ENCODE measurements at places on chromosomes 6 and 20.

- peak; percentile 87 for DNase-seq
These were observed at the start of gene SNRPB2 for GRCh38 chr20:16729565-16730460. Gene SNRPB2 (plus strand): TSS chr20:16730026. CDS start chr20:16731703, 1,677 bp downstream.

DNA sequence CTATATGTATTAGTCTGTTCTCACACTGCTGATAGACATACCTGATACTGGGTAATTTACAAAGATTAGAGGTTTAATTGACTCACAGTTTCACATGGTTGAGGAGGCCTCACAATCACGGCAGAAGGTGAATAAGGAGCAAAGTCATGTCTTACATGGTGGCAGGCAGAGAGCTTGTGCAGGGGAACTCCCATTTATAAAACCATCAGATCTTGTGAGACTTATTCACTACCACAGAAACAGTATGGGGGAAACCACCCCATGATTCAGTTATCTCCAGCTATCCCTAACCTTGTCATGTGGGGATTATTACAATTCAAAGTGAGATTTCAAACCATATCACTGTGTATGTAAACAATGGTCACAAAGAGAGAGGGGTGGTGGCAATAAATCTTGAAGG lies 6.6 kb downstream of the CST8 start:
- no peak for DNase-seq

DNA sequence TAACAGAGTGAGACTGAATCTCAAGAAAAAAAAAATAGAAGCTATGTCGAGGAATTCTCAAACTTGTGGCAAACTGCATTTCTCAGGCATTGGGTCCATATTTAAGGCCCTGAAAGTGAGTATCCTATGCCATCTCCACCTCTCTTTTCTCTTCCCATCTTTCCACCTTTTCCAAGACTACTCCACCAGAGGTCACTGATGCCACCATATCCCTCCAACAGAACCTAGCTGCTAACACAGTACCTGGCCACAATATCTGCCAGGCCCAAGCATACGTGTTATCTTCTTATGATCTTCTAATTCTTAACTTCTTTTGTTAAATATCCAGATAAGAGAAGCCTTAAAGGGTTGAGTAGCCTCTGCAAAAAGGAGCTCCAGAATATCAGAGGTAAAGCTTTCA lies 8.2 kb upstream of the ADGRF4 start:
- no peak for DNase-seq

GRCh38 chr6:16691324-16691723 lies 69.9 kb downstream of the ATXN1 start:
- DNase-seq, result no peak

DNA sequence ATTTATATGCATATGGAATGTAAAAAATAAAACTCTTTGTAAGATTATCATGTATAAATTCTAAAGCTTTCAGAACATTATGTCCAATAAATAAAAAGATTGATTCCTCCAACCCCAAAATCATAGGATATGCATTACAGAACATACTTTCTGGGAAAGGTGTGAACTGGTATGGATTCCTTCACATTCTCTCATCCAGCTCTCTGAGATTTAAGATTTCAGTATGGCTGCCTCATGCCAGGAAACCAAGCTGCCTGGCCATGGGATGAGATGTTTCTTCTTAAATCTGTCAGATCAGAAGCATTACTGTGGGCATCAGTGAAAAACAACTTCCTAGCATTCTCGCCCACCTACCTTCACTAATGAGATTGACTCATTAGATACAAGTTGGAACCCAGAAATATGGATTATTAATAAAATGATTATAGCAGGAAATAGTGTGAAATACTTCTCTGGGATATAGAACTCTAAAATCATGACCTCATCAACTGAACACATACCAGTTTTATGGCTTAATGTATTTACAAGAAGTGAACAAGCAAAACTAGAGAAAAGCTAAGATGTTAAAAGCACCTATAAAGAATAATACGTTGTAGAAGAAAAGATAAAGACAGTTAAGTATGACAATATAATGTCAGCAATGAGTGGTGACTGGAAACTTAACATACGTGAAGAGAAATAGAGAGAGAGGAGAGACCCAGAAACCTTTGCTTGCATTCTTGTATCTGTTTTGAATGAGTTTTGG lies 171.6 kb upstream of the PHACTR1 start:
- no peak for DNase-seq
